ENCODE measurements at places on chromosomes 13 and 19. TPM values are rescaled to one million over a fixed set of nuclear protein-coding genes. Genes with fewer than 3 reads are reported as not detected.

S1PR4 gene
- total RNA-seq: 3.1 TPM

TNFSF9 gene
- not detected for total RNA-seq

DNA sequence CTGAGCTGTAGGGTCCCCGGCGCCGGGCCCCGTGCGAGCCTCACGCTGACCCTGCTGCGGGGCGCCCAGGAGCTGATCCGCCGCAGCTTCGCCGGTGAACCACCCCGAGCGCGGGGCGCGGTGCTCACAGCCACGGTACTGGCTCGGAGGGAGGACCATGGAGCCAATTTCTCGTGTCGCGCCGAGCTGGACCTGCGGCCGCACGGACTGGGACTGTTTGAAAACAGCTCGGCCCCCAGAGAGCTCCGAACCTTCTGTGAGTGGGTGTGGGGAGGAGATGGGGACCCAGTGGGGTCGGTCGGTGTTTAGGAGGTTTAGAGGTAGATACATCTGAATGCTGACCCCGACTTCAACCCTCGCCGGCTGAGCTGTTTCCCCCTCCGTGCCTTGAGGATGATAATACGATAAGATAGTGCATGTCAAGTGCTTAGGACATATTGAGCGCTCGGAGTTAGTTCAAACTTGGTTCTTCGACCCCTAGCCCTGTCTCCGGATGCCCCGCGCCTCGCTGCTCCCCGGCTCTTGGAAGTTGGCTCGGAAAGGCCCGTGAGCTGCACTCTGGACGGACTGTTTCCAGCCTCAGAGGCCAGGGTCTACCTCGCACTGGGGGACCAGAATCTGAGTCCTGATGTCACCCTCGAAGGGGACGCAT is 1.9 kb downstream of the ICAM5 start:
- no peak overlapping the region for H3K27ac ChIP-seq
- no peak overlapping the region for H3K4me3 ChIP-seq
- DNase-seq: no peak
- no peaks in the 10 kb centered on the region for H3K36me3 ChIP-seq

DNA sequence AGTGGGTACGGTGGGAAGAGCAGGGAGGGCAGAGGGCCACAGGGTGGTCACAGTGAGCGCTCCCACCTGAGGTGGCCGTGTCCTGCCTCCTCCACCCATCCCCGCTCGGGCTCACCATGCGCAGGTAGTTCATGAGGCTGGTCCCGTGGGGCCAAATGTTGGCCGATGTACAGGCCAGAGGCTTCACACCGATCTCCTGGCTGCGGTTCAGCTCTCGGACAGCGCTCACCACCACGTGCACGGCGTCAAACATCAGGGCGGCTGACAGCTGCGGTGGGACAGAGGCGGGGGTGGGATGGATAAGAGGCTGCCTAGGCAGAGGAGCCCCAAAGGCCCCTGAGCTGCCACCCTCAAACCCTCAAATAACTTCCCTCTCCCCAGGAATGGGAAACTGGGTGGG is 15.8 kb downstream of the GRIK5 start:
- no peaks in the 10 kb centered on the region for H3K4me1 ChIP-seq
- no peak overlapping the region for H3K27ac ChIP-seq
- H3K36me3 ChIP-seq: no peaks in the 10 kb centered on the region
- no peak for DNase-seq

GRCh38 chr19:1747285-1748114 is 5.8 kb upstream of the ONECUT3 start:
- H3K27ac ChIP-seq: no peak overlapping the region
- no peak for DNase-seq
- no peak overlapping the region for H3K4me3 ChIP-seq
- peaks cover 6% of the 10 kb centered on the region for H3K27me3 ChIP-seq
- H3K36me3 ChIP-seq: no peaks in the 10 kb centered on the region

DNA sequence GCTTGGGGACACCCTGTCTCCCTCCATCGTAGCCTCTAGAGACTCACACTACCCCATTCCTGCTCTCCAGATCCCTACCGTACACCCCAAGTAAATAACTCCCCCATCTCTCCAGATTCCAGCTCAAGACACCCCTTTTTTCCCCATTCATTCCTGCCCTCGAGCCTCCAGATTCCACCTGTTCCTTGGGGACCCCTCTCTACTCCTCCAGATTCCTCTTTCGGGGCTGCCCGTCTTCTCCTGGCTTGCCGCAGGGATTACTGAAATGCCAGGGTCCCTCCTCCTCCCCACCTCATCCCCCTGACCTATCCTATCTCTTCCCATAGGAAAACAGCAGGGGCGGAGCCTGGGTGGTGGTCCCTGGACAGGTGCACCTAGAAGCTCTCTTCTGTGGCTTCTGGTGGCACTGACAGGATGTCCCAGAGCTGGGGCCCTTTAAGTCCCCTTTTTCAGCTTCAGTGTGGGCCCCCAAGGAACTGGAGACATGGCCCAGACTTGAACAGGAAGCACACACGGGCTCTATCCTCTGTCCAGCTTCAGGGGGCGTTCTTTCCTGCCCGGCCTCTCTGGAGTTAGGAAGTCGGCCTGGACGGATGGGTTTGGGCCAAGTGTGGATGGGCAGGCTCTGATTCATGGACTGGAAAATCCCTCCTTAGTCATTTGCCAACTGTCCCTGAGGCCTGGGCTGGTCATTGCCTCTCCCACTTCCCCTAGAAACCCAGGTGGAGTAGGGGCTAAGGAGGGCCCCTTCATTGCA is 1.2 kb downstream of the ZSWIM4 start:
- no peaks in the 10 kb centered on the region for H3K27me3 ChIP-seq
- H3K4me1 ChIP-seq: peaks cover 14% of the 10 kb centered on the region
- no peak overlapping the region for H3K4me3 ChIP-seq
- no peaks in the 10 kb centered on the region for H3K36me3 ChIP-seq
- no peak for DNase-seq

DNA sequence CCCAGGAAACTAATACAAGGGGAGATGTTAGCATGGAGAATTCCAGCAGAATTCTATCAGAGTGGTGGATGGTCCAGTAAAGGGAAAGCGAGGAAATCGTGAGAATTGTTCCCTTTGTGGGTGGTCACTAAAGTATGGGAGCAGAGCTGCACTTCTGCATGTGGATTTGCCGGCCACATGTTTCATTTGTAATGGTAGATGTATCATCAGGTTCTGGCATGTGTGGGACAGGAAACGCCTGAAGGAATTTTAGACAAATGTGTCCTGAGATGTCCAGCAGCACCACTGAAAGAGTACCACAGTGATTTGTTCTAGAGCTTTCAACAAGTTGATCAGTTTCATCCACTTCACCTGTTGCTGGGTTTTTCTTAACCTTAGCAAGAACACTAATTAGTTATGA is 308.4 kb downstream of the SHISA2 start:
- peaks cover 7% of the 10 kb centered on the region for H3K27me3 ChIP-seq
- H3K36me3 ChIP-seq: no peaks in the 10 kb centered on the region
- no peak overlapping the region for H3K27ac ChIP-seq
